CD8-positive, alpha-beta T cell (primary cell): ENCODE measurements at places on chromosomes 2 and 18.

- no peak for DNase-seq
These were observed 33.0 kb upstream of the PTH2R start for GRCh38 chr2:208373460-208374089.

GRCh38 chr2:28683100-28683706 is 68.4 kb upstream of the PPP1CB start:
- peak; percentile 11 for DNase-seq

DNA sequence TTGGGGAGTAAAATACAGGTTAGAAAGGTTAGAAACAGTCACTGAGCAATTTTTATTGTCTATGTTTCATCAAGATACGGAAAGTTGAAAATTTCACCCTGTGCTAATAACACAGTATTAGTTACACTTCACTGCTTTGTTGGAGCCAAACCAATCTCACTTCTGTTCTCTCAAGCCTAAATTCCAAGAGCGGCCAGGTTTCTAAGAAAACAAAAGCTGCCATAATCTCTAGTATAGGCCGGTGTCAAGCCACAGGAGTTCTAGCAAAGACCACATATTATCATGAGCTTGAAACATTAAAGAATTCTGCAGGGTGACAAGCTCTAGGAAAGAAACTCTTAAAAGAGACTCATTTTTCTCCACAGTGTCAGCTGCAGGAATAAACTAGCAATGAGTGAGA is 128.7 kb downstream of the TXNL1 start:
- no peak for DNase-seq

- no peak for DNase-seq
These were observed 19.2 kb downstream of the POU3F3 start for GRCh38 chr2:104872866-104873688.

- DNase-seq = no peak
These were observed 1485.4 kb upstream of the CELF4 start for GRCh38 chr18:39051013-39051412.

GRCh38 chr2:128500138-128500800 is 181.6 kb upstream of the HS6ST1 start:
- peak; percentile 21 for DNase-seq

DNA sequence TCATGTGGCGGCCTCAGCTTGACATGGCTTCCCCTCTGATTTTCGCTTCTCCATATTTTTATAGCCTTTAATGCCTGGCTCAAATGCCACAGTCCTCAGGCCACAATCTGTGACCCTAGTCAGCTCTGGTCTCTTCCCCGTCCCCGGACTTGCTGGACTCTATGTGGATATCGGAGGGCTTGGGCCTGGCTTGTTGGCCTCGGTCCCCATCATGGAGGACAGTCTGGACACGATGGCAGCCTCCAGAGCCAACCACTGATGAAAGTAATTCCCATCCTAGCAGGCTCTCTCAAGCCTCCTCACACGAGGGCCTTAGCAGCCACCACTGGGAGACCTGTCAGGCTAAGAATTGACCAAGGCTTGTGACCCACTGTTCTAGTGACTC is 61.6 kb downstream of the LPIN1 start:
- DNase-seq = no peak

DNA sequence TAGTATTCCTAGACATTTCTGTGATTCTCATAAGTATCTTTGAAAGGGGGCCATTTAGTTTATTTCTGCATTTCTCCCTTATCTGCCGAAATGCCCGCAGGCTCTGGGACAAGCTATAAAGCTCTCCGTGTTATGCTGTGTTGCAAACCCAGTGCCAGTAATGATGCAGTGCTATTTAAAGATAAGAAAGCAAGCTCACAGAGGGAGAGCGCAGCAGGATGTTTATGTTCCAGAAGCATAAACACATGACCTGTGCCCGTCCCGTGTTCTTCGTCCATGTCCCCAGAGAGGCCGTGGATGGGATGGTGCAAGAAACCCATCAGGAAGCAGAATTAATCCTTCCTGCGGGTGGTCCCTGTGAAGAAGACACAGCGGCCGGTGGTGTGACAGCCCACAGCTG is 99.4 kb downstream of the NEDD4L start:
- DNase-seq = no peak

- DNase-seq = no peak
These were observed 72.6 kb upstream of the MC2R start for GRCh38 chr18:13987956-13988355.

DNA sequence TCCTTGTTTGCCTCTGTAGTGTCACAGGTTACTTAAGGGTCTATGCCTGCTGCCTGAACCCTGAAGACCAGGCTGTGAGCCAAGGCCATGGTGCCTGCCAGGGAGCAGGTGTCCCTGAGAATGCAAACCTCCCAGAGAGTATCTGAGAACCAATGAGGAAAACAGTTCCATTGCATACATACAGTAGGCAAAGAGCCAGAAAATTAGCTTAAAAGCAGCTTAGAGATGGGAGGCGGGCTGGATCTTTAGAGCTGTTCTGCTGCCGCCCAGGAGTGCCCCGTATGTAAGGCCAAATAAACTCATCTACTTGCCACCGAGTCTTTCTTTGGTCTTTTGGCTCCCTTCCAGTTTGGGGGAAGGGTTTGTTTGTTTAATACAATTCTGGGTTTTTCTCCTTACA is 327.9 kb downstream of the CLIP4 start:
- no peak for DNase-seq

DNA sequence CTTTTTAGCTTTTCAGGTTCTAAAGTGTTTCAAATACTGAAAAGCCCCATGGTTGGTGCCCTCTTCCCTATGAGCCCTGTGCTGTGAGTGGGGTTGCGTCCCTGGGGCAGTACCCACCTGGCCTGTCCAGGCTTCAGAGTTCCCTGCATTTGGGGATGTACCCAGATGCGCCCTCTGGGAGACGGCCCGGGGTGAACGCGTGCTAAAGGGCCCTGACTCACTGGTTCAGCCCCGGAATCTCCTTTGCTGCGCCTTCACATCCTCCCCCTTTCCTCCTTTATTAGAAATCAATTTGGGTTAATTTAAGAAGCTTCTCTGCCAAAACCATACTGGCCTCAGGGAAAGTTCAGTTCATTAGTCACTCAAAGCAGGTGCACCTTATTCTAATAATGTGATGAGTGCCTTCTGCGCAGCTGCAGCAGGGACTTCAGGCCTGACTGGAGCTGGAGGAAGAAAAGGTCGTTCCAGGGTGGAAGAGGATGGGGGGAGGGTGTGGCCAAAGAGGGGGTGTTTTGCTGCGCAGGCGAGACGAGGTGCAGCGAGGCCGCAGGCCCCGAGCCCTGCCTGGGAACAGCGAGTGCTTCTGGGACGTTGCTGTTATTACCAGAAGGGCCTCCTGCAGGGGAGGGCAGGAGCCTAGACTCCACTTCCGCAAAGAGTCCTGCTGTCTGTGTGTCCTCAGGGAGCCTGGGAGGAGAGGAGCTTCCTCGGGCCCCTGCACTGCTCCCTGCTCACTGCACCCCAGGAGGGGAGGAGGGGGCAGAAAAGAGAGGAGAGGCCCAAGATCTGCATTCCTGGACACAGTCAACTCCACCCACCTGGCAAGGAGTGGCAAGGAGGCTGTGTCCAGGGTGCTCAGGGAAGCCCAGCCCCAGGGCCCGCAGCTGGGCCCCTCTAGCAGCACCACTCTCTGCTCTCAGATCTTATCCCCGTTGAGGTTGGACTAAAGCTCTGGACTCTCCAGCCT is 223.2 kb upstream of the PXDN start:
- DNase-seq = no peak

DNA sequence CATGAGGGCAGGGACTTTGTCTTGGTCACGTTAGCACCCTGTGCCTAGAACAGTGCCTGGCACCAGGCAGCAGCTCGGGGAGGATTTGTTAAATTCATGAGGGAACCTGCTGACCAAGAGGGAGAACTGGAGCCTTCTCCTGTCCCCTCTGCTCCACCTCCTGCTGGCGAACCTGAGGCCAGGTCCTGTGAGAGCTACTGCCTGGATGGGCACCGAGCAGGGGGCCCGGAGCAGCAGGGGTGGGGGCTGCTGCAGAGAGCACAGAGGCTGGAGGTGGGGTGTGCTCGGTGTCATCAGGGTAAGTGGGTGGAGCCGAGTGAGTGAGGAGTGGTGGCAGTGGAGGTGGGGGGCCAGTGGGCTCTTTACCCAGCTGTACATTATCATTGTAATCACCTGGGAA is 52.1 kb upstream of the FAHD2A start:
- no peak for DNase-seq

GRCh38 chr2:130837175-130837810 is 579 bp downstream of the ARHGEF4 start:
- no peak for DNase-seq

DNA sequence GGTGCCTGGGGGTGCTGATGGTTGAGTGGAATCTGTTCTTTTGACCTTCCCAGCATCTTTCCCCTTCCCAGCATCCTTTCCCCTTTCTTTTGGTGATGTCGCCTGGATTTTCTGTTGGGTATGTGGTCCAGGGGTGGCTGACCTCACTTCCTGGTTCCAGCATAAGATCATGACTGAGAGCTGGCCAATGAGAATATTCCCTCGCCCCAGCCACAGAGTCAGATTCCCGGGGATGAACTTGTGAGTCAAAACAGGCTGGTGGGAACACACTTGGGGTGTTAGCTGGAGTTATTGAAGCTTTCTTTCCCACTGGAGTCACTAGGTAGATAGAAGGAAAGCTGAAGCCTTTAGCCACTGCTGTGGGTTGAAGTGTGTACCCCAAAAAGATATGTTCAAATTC is 28.0 kb upstream of the FOSL2 start:
- no peak for DNase-seq

- no peak for DNase-seq
These were observed 67.5 kb upstream of the CD226 start for GRCh38 chr18:70015127-70015526.

DNA sequence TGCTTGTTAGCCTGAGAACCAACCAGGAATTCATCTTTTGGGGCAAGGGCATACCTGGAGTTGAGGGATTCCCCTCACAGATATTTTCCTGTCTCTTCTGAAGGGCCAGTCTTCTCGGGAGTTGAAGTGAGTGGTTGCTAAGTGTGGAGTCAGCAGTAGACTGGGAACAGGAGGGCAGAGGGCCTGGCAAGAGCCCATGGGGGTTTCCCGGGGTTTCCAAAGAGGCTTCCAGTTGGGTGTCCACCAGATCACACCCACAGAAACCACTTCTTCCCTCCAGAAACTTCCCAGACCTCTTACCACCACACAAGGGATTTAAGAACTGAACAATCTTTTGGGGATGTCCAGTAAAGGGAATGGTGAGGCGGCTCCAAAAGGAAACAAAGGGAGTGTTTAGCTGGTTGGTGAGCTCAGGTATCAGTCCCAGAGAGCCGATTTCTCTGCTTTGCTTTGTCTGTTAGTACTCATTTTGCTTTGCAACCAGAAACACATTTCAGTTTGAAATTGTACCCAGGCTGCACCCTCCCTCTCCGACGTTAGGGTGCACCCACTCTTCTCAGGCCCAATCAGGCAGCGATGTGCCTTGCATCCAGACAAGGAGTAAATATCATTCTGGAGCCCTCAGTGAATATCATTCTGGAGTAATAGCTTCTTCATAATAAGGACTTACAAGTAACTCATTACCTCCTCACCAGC is 47.5 kb upstream of the SPATS2L start:
- DNase-seq = no peak

DNA sequence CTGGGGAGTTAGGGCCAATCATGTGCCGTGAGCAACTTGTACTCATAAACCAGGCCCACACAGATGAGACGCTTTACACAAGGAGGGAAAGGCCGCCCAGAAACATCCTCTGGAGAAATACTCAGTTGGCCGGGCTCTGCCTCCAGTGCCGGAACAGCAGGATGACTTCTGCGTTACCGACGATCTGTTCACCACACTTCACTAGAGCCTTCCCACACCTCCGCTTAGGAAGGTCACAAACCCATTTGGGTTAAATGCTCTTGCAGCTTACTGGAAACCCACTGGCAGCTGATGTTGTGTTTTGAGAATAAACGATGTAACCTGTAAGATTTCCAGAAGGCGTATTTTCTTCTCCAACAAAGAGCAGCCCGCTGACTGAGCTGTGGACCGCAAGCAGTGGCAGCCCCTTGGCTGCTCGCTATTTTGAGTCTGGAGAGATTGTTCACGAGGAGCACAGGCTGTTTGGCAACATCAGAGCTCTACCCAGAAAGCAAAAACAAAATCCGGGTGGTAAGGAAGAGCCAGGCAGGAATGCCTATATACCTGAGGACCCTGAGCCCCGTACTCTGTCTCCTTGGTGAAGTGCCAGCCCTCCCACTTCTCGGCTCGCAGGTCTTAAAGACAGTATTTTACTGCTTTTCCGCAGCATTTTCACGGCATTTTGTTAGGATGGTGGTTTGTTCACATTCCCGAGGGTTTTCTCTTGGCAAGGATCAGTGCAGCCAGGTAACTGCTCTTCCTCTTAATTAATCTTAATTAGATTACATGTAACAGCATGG is 44.0 kb downstream of the COLEC12 start:
- no peak for DNase-seq

GRCh38 chr2:182616471-182617393 is 99.3 kb upstream of the DNAJC10 start:
- no peak for DNase-seq

GRCh38 chr2:47460766-47461165 is 57.8 kb downstream of the MSH2 start:
- DNase-seq = no peak

- no peak for DNase-seq
These were observed 307.1 kb downstream of the STK39 start for GRCh38 chr2:167940346-167940725.

- DNase-seq = no peak
These were observed 83.6 kb downstream of the FARSB start for GRCh38 chr2:222572264-222572721.

DNA sequence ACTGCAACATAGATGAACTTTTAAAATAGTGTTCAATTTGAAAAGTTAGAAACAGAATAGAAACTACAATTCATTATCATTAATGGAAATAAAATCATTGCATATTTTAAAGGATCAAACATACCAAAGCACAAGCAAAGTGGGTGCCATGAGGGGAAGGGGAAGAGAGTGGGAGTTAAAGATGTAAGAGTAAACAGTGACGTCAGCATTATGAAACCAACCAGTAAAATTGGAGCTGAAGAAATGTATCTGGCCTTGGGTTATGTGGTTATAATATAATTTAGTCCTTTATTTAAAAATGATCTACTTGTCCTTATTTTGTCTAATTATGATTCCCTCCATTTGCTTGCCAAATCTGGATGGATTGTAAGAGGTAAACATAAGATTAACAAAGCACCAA is 6.0 kb downstream of the LINC00305 start:
- no peak for DNase-seq

GRCh38 chr2:190382851-190383250 is 25.3 kb upstream of the MFSD6 start:
- DNase-seq = no peak

DNA sequence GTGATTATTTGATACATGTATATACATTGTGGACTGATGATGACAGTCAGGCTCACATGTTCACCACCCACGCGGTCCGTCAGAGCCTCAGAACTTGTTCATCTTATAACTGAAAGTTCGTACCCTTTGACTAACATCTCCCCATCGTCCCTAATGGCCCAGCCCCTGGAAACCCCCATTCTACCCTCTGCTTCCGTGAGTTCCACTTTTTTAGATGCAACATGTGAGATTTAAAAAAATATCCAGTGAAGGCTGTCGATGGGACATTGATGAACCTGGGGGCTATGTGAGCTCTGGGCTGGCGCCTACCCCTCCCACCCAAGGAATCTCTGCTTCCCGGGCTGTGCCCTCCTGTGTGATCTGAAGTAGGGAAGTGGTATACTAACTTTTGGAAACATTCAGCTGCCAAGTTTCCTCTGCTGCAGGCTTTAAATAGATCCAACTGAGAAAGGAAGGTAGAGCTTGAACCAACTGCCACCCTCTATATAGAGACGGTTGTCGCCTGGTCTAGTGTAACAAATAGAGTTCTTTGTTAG is 163.8 kb downstream of the FAM210A start:
- DNase-seq = peak; percentile 63

- no peak for DNase-seq
These were observed 417.1 kb upstream of the ZEB2 start for GRCh38 chr2:144937066-144937465.

GRCh38 chr2:147603447-147603846 is 241.4 kb upstream of the ACVR2A start:
- DNase-seq = no peak
